ENCODE measurements at places on chromosomes 4 and X.
A peak's percentile ranks its signal among the peaks of the same experiment; 100 is the strongest.

- DNase-seq: peak; percentile 24
Observed at GRCh38 chr4:88320224-88320779, 35.9 kb upstream of the PPM1K start.

DNA sequence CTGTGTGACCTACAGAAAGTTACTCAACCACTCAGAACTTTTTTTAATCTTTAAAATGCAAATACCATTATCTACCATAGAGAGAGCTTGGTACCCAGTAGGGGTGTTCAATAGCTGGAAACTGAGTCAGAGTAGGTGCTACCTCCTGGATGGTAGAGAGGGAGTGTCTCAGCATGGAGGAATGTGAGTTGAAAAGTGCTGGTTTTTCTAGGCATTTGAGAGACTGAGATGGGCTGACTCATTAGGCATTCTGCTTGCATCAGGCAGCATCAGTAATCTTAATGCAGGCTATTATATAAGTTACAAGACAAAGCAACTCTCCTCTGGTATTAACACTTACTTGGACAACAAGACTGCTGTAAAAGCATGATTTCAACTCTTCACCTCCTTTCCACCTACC lies 70.9 kb upstream of the ARHGEF9 start:
- DNase-seq: no peak

- DNase-seq: no peak
Observed at GRCh38 chrX:45715748-45716147, 515.1 kb upstream of the DIPK2B start.

GRCh38 chr4:68865188-68865638 lies 49.4 kb downstream of the UGT2B10 start:
- DNase-seq: peak; percentile 42

GRCh38 chrX:17495052-17495451 lies 120.1 kb downstream of the NHS start:
- no peak for DNase-seq

GRCh38 chrX:109475174-109475891 lies 6.6 kb downstream of the GUCY2F start:
- peak; percentile 19 for DNase-seq

GRCh38 chr4:24236532-24236931 lies 346.7 kb upstream of the PPARGC1A start:
- DNase-seq: no peak

GRCh38 chrX:55161581-55161980 lies 58.6 kb upstream of the PAGE5 start:
- no peak for DNase-seq

- no peak for DNase-seq
Observed at GRCh38 chr4:74033739-74034138, 4.8 kb downstream of the CXCL3 start.

DNA sequence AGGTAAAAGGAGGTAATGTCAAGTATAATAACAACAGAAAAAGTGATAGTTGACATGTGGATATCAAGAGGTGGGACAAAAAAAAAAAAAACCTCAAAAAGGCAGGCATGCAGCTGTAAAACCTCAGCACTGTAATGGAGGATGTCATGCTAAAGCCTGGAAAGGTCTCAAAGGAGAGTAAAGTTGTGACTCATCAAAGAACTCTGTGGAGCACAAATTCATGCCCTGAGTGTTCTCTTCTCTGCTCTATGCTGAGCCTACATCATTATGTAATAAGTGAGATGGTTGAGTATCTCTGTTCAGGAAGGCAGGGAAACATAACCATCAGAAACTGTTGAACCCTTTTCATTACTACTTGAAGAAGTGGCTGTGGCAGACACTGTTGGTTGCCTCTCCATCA lies 597.8 kb downstream of the BCOR start:
- no peak for DNase-seq

DNA sequence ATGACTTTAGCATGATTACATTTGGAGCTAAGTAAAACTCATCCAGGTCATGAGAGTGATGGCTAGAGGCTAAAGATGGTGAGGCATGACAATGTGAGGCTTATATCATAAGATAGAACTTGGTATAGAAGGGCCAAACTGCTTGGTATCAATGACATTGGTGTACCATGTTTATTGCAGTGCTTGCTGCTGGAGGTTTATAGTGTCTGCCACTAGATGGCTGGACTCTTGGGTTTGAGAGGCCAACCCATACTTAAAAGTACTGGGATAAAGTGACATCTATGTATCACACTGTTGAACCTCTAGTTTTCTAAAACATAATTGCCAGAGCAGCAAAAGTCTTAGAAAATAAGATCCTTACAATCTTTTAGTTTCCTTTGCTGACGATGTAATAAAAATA lies 83.0 kb upstream of the TACR3 start:
- DNase-seq: no peak

DNA sequence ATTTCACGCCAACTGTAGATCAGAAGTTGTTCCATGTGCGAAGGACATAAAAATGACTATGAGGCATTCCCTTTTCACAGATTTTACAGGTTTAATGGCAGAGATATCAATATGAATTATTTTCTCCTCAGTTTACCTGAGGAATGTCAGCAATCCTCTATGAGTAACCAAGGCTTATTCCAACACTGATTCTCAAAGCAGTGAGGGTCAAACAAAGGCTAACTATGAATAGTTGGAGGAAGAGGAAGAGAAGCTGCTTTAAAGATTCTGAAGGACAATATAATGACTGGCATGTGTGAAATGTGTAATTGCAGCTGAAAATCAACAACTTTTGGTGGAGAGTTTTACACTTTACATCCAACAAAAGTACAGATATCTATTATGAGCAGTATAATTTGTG lies 29.1 kb downstream of the NAF1 start:
- no peak for DNase-seq

- DNase-seq: peak; percentile 77
Observed at GRCh38 chr4:177938226-177938625, 496.0 kb upstream of the AGA start.

- no peak for DNase-seq
Observed at GRCh38 chr4:55338486-55338885, 7.6 kb upstream of the SRD5A3 start.

DNA sequence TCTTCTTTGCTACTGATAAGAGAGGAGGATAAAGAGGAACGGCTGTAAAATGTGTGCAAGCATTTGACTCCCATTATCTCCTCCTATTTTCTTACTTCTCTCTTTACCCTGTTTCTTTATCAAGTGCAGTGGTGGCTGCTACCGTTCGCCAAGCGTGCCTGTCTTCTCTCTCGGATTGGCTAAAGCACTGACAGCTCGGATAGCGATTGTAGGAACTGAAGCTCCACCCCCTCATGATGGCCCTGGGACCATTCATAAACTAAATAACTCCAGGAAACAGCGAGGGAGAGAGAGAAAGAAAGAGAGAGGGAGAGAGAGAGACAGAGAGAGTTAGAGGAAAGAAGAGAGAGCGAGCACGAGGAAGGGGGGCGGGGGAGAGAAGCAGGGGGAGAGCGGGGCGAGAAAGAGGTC lies 305 bp upstream of the MAB21L2 start:
- DNase-seq: peak; percentile 8

GRCh38 chrX:131746491-131746968 lies 202.7 kb downstream of the OR13H1 start:
- no peak for DNase-seq

GRCh38 chr4:163672751-163673150 lies 178.3 kb downstream of the TMA16 start:
- no peak for DNase-seq

GRCh38 chr4:167233685-167234315 lies 494 bp downstream of the SPOCK3 start:
- DNase-seq: no peak

- no peak for DNase-seq
Observed at GRCh38 chr4:76022031-76022430, 1.3 kb downstream of the CXCL10 start.

DNA sequence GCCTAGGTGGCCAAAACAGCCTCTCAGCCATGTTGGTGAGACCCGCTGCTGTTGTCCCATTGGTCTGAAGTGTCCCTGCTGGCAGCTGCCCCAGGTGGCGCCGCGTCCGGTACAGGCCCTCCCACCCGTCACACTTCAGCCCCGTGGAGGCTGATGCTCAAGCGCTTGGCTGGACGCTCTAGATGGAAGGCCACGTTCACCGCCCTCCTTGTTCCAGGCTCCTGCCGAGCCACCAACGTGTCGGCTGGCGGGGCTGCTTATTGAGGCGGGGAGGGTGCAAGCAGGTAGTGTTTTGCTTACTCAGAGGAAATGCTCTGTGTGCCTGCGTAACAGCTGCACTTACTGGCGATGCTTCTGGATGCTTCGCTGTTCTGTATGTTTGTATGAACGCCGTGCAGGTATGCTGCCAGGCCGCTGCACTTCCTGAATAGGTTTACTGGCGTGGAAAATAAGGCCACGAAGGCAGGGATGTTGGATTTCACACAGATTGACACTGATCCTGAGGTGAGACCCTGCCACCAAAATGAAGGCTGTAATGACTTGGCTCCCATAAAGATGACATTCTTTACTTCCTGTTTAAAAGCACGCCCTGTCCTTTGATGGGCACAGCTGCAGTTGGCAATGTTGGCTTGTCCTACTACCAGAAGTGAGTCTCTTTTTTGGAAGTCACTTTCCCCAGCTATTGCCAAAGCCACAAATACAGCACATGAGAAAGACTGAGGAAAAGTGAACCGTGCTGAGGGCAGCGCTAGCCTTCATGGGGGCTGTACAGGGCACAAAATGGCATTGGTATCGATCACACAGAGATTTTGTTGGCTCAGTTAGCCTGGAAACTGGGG lies 21.0 kb upstream of the CLCN4 start:
- DNase-seq: no peak

- peak; percentile 75 for DNase-seq
Observed at GRCh38 chr4:73653695-73654106, 33.5 kb upstream of the RASSF6 start.

GRCh38 chr4:67678612-67679011 lies 22.3 kb downstream of the UBA6 start:
- DNase-seq: no peak

DNA sequence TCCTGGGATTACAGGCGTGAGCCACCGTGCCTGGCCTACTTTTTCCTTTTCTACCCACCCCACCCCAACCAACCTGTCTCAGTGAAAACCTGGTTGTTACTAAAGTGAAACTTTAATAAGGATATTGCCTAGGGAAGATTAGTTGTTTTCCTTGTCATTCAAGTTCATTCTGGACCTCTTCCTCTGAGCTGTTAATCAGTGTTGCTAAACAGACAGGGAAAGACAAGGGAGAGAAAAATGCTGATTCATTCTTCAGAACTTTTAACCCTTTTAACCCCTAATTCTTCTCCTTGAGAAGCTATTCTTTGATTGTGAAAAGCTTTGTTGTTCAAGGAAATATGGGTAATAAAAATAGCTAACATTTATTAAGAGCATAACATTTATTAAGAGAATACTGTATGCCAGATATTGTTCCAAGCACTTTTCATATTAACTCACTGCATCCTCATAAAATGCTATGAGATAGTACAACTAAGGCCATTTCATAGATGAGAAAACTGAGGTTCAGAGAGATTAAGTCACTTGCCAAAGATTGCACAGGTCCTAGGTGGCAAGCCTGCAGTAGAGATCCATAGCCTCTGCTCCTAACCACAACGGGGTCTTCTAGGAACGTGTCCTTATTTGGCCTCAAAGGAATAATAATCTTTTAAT lies 34.8 kb downstream of the OSTC start:
- no peak for DNase-seq

DNA sequence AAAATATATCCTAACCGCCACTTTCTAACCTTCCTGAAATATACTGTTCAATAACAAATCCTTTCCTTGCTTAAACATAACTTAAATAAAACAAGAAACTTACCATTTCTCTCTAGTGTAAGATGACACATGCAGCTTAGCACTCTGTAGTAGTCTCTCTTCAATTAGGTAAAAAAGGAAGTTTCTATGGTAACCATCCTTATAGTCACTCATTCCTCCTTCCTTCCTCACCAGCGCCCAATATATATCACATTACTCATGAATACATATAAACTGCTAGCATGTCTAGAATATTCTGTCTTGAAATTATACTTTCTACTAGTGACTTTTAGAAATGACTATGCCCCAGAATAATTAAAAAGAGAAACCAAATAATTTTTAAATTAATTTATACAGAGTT lies 112.2 kb downstream of the SNCA start:
- no peak for DNase-seq

DNA sequence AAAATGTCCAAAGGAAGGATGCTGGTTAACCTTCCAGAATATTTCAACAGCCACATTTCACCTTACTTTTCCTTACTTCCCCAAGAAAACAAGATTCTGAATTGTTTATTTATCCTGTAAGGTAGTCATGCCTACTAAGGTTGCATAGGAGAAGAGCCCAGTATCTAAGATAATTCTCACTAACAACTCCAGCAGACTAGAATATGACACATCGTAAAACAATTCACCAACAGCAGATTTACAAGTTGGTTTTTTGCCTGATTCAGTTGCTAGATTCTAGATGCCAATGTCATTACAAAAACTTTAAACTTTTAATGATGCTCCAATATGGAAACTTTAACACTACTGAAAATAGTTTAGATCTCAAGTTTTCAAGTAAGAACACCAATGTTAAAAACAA lies 176.4 kb downstream of the IL13RA2 start:
- DNase-seq: no peak

- no peak for DNase-seq
Observed at GRCh38 chr4:135411251-135411650, 1209.7 kb upstream of the PABPC4L start.

- DNase-seq: no peak
Observed at GRCh38 chr4:61493041-61493440, 292.9 kb downstream of the ADGRL3 start.

DNA sequence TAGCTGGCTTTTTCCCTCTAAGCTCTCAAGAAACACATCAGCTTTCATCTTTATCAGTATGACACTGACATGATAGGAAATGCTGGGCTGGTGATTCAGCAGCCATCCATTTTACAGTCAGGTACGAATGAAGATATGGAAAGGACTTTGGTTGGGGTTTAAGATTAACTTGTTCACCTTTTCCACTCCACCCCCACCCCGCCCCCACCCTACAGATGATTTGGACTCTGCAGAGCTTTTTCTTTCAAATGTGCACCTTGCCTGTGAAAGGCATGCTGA lies 132.6 kb downstream of the AKAP4 start:
- DNase-seq: peak; percentile 70

- DNase-seq: peak; percentile 70
Observed at GRCh38 chrX:46978341-46979291, 66.4 kb downstream of the JADE3 start.

DNA sequence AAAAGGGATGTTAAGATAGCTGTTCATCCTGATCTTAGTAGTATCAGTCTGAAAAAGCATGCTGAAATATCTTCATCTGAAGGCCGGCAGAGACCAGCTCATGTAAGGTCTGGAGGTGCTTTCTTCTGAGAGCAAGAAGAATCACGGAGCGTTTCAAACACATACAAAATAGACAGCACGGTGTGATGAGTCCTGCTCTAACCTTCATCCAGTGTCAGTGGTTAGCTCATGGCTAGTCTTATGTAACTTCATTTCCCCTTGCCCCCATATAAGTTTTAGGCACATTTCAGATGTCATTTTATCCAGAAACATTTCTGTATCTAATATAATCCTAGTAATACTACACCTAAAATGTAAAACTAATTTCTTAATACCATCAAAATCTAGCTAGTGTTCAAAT lies 27.8 kb downstream of the ADD1 start:
- DNase-seq: no peak

All from small intestine (tissue), 16 donors.